ENCODE measurements at places on chromosomes 7 and 10.

DNA sequence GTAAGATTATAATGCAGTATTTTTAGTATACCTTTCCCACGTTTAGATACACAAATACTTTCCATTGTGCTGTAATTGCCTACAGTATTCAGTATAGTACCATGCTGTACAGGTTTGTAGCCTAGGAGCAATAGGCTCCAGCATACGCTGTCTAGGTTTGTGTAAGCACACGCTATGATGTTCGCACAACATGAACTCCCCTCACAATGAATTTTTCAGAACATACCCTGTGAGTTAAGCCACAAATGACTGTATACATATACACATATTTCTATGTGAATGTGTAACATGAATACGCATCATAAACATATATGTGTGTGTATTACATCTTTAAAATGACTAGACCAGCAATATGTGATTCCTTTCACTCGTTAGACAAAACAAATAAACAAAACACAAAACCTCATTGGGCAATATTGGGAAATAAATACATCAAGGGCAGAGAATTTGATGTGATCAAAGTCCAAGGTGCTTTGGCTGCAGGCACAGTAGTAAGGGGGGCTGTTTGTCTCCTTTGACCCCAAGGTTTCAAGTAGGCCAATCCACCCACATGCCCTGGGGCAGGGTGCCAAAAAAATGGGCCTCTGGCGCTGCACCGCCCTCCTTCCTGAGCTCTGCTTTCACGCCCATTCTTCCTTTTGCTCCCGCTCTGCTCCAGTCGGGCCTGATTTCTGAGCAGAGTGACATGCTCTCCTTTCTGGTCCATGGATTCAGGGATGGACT is 33.9 kb downstream of the CHN2 start:
- no peak for DNase-seq

- DNase-seq = no peak
These were observed 3.0 kb upstream of the DMBT1 start for GRCh38 chr10:122557516-122557915.

DNA sequence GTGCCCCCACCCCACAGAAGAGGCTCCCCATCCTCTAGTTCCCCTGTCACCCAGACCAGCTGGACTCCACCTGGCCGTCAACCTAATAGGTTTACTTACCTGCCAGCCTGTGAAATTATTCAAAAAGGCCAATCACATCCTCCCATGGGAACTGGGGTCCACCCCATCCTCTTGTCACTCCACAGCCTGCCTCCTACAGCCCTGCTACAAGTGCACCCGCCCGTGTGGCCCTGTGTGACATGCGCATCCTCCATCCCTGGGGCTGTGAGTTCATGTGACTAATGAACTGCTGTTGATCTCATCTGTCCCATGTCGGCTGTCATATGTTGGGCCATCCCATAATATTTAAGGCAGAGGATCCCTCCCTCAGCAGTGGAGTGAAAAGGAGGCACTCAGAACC is 39.4 kb downstream of the AOC1 start:
- DNase-seq = no peak

DNA sequence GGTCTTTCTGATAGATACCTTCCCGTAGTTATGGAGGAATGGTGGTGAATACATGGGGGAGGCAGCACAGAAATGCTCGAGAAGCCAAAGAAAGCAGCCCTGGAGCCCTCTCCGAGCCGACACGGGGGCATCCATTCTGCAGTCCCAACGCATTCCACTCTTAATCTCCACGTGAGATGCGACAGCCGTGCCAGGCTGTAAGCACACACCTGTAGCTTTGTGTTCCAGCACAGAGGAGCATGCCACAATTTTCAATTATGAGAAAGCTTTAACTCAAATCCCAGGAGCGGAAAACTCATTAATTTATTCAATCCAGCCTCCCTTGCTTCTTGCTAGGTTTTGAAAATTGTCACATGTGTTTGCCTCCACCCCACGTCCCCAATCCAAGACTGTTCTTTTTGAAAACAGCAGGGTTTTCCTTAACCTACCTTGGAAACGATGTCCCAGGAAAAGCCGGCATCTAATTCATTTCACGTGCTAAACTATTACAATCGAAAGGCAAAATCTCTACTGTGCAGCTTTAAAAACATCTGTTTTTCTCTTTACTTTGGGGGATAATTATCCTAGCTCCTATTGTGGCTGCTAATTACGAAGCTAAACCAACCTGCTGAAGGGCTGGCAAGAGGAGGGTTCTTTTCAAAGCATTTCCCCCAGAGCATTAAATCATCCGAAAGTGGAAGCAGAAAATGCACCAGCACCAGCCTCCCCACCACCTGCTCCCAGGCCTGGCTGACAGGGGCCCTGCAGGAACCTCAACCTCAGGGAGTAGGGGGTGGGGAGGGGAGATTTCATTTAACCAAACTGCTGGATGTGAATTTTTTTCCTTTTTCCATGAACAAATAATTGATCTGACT is 56.0 kb upstream of the CHST15 start:
- DNase-seq = no peak

DNA sequence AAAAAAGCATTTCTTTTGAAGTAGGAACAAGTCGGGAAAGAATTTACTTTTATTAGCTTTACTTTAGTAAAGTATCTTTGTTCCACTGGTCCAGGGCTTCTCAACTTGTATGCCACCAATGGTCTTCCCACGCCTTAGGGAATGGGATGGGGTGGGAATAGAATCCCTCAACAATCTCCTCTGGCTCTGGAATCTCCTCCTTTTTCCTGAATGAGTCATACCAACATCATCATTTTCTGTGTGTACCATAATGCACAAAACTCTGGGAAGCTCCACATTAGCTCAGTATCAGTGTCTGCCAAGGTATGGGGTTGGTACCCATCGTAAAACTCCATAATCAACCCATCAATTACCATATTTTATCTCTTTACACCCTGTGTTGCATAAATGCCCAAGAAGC is 159.4 kb upstream of the BMPER start:
- DNase-seq = no peak

DNA sequence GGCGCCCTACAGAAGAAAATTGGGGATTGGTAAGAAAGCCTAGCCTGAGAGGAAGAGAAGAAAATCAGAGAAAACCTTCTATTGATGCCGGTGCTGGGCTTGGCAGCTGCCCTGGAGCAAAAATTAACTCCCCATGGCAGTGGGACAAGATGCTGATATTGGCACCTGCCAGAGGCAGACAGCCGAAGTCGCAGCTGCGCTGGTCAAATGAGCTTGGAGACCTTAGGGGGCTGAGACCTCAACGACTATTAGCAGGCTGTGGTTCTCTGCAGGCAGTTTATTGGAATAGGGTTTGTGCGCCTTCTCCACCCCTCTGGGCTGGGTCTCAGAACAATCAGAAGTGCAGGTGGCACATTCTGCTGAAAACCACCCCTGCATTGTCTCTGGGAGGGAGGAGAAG is 213.7 kb downstream of the GFRA1 start:
- no peak for DNase-seq

DNA sequence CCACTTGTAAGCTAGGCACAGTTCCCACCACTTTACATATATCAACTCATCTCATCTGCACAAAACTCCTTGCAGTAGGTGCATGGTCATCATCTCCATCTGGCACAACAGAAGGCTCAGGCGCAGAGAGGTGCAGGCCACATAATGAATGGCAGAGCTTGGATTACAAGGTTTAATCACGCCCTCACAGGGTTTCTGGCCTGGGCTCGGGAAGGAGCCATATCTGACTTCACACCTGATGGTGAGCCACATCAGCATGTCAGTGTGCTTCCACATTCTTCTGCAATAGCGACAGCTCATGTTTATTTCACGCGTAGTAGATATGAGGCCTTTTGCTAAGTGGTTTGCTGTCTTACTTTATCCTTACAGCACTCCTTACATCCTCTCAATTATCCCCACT is 650.2 kb downstream of the INHBA start:
- no peak for DNase-seq

DNA sequence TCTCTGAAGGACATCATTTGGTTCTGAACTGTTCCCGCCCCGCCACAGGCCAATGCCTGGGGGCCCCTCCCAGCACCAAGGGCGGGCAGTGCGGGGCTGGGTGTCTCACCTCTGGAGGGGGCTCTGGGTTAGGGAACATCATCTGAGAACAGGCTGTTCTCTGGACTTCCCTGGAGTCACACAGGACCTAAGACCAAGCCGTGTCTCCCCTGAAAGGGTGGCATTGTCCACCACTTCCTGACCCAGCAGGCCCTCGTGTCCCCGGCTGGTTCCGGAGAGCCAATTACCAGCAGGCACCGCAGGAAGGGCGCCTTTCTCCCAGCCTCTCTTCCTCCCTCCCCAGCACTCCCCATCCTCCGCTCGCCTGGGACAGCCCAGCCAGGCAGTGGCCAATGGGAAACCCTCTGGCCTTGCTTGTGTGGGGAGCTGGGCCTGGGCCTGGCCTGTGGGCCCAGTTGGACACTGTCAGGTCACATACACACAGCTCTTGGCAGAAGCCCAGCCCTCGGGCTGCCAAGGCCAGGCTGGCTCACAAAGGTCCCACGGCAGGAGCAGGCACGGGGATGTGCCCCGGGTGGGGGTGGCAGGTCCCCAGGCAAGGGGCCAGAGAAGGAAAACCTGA is 119.5 kb downstream of the SPDYE5 start:
- DNase-seq = no peak

- DNase-seq = no peak
These were observed 54.9 kb upstream of the SDK1 start for GRCh38 chr7:3246127-3246526.
